ENCODE measurements at places on chromosomes 16 and 17.

- peak; percentile 79 for DNase-seq
Observed at GRCh38 chr17:50266384-50267073, 7.7 kb upstream of the TMEM92 start.

DNA sequence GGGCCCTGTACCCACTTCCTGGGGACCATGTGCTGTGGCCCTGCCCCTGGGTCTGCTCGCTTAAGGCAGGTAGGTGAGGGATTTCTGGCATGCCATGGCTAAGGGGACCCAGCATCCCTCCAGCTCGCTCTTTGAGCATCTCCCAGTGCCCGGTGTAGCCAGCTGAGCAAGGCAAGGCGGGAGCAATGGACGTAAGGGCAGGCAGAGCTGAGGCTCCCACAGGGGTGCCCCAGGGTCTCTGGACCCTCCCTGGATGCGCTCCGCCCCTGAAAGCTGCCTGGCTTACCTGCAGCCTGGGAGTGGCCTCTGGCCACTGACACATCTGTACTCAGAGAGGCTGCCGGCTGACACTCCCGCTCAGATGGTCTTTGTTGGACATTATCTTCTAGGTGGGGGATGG, 189.9 kb downstream of the IRF8 start:
- no peak for DNase-seq

DNA sequence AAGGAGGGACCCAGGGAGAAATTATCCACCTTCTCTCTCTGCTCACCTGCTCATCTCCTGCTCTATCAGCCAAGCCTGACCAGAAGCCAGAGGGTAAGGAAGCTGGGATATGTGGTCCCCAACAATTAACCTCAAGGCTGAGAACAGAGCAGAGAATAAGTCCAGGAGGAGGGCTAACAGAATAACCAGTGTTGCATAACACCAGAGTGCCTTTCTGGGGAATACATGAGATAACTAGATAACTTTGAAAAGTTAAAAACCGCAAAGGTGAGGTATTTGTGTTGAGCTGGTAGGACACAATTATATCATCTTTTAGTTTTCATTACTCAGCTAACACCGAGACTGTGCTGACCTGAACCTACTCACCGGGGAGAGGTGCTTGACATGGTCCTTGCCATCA, 180.8 kb downstream of the SALL1 start:
- no peak for DNase-seq

- no peak for DNase-seq
Observed at GRCh38 chr16:74832228-74832627, 57.6 kb upstream of the FA2H start.

DNA sequence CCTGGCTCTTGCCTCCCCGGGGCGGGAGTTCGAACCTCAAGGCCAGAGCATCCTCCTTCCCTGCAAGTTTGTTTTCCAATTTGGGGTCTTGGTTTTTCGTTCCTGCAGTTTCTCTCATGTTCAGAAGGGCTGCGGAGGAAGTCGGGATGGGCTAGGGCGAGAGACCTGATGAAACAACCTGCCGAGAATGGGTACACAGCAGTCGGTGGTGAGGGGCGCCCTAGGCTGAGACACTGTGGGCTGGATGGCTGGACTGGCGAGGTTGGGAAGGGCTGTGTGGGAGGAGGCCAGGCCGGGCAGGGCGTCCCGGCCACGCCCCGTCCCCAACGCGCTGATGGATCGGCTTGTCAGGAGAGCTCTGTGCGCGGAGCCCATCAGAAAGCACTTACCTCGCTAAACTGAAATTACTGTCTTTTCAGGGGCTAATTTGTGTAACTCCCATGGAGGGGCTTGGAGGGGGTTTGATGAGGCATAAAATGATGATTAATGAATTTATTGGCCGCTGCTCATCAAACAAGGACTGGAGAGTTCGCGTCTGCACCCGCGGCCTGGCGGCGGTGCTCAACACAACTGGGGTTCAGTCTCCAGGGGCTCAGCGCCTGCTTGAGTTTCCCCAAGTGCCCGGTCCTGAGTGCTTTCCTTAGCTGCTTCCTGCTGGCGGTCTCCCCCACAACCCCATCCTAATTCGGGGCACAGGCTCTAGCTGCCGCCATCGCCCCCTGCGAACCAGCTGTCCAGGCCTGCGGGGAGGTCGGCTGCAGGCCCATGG, 9.0 kb downstream of the IRX5 start:
- peak; percentile 77 for DNase-seq

- DNase-seq, result no peak
Observed at GRCh38 chr17:34598161-34598776, 18.9 kb downstream of the TMEM132E start.

- DNase-seq, result no peak
Observed at GRCh38 chr17:8900626-8901585, 33.4 kb upstream of the PIK3R6 start.

DNA sequence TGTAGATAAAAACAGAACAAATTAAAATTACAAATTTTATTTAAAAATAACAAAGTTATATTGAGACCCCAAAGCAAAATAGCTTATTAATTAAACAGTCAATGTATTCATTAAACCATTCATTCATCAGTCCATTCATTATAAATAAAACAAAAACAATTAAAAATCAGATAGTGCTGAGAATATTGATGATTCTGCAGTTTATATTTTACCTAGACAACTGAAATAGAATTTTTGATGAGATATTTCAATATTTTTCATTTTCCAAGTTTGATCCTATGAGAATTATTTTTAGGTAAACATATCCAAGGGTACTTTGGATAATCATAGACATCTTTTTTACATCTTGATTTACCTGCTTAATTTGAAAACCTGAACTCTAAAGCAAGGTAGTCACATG, 15.2 kb upstream of the NETO2 start:
- DNase-seq, result no peak

GRCh38 chr16:21301895-21302291, 23.8 kb upstream of the CRYM start:
- DNase-seq, result no peak

DNA sequence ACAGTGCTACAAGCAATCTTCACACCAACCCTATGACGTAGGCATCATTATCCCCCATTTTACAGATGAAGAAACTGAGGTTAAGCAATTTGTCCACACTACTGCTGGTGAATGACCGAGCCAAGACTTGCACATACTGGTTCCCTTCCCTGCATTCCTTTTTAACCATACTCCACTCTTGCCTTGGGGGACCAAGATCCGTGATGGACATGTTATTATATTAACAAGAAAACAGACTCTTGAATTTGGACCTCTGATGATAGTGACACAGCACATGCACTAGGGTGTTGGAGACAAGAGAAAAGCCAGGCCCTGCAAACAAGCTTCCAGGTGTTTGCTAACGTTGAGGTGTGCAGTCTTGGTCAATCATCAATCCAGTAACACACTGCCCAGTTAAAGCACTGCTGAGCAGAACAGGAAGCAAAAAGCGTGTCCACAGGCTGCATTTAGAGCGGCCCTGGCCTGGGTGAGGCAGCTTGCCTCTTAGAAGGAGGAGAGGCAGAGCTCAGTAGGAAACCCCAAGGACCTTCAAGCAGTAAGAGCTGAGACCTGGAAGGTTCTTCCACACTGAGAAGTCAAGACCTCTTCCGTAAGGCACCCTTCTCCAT, 36.7 kb downstream of the HNF1B start:
- no peak for DNase-seq

DNA sequence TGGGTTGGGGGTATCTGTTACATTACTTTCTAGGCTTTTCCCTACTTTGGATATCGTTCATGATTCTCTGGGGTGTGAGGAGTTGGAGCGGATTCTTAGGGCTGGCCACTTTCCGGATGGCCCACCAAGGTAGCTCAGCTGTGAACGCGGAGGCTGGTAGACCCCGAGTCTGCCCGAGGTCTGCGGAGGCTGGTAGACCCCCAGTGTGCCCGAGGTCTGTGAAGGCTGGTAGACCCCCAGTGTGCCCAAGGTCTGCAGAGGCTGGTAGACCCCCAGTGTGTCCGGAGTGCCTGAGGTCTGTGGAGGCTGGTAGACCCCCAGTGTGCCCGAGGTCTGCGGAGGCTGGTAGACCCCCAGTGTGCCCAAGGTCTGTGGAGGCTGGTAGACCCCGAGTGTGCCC, 99.2 kb upstream of the ZNF469 start:
- no peak for DNase-seq

DNA sequence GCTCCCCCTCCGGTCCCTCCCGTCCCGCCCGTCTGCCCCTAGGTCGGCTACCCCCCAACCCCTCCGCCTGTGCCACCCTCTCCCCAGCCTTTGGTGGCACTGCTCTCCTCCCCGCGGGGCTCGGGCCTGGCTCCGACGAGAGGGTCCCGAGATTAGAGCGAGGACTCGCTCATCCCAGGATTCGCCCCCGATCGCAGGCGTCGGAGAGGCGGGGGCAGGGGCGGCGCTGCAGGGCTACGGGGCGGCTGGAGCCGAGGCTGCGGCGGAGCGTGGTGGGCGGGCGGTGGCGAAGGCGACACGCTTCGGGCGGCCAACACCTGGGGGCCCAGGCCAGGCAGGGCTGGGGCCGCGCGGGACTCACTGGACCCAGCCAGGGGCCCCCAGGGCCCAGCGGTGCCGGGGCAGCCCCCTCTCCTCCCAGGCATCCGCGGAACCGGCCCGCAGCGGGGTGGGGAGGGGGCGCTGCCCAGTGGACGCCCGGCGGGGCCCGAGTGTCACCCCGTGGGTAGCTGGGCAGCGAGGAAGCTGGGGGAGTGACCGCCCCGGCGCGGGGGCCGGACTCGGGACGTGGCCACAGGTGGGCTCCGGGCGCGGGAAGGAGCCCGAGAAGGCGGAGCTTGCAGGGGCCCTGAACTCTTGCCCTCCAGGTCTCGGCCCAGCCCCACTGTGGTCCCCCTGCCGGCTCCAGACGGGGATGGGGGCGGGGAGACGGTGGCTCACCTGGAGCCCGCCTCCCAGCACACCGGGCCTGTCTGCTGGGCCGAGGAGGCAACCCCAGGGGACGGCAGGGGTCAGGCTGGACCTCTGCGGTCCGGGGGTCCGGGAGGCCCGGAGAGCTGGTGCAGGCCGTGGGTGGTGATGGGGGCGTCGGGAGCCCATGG, 1.5 kb downstream of the MGAT5B start:
- peak; percentile 83 for DNase-seq

DNA sequence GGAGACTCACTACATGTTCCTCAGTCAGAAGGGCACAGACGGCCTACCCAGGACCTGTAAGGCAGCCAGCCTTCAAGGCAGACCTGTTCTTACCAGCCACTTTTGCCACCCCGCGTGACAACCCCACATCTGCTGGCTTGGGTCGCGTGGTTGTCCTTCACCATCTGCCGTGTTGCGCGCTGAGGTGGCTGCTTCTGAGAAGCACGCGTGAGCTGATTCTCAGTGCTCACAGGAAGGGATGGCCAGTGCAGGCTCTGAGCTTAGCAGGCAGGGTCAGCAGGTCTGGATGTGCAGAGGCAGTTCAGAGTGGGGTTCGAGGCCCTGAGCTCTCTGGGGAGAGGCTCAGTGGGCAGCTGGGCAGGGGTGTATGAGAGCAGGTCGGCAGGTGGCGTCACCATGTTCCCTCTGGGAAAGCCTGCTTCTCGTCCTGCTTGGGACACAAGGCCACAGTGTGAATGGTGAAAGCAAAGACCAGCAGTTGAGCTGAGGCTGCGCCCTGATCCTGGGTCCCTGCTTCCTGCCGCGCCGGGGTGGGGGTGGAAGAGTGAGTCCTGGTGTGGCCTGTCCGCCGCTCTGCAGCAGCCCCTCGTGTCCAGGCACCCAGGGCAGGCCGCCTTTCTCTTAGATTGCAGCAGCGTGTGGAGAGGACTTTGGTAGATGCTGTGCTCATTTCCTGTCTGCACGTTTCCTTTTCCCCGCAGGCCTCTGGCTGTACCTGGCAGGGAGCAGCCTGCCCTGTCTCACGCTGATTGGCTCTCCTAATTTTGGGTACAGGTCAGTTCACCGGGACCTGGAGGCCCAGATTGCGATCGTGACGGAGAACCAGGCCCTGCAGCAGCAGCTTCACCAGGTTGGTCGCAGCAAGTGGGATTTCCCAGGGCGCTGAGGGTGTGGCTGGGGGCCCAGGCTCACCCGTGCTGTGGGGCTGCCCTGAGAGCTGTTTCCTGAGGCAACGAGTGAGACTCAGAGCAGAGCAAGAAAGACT, 36.0 kb downstream of the PGS1 start:
- DNase-seq, result no peak

Data from upper lobe of left lung (tissue), 6 donors.